ENCODE measurements at places on chromosomes 3 and 15. TPM values are rescaled to one million over a fixed set of nuclear protein-coding genes. Genes with fewer than 3 reads are reported as not detected.

The PLCH1 gene
- total RNA-seq, result 0.16 TPM

The DNAH12 gene
- total RNA-seq, result not detected

The MITF gene
- total RNA-seq, result 0.63 TPM

The TRPM1 gene
- total RNA-seq, result not detected

The EXOSC7 gene
- 70.7 TPM for total RNA-seq

The KLF15 gene
- 0.53 TPM for total RNA-seq
